H7 (cell line): ENCODE measurements at places on chromosomes 7 and 10. TPM values are rescaled to one million over a fixed set of nuclear protein-coding genes. Genes with fewer than 3 reads are reported as not detected.

GRCh38 chr7:104267701-104268368 is 60.0 kb upstream of the ORC5 start:
- DNase-seq = peak; percentile 7

GRCh38 chr10:35347121-35347562 is 10.8 kb downstream of the CCNY start:
- DNase-seq = no peak

- no peak for DNase-seq
Observed at GRCh38 chr7:44292420-44292817, 33.0 kb downstream of the CAMK2B start.

DNA sequence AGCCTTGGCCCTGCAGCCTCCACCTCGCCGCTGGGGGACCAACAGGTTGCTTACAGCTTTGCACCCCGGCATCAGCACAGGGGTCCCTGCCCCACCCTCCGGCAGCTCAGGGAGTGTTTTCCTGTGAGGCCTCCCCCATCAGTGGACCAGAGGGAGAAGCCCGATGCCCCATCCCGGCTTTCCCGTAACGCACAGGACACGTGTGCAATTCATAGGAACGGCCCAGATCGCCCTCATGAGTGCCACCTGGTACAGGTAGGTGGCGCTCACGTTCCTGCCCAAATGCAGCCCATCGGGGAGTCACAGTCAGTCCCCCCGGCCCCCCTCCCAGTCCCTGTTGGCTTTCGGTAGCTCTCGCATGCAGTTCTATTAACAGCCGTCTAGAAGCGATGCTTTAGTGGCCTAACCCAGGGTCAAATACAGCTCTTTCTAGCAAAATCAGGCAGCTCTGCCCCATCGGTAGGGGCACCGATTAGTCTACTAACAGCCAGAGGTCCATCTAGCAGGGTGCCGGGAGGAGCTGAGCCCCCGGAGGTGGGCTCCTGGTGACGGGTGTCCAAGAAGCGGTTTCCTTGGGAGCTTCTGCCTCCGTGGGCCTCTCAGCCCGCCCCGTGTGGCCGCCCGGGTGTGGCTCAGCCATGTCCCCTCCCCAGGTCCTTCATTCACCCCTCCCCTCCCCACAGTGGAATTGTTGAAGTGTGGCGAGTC is 48.4 kb upstream of the GTF2IRD1 start:
- DNase-seq = peak; percentile 98

GRCh38 chr7:47551668-47552440 is 30.1 kb downstream of the TNS3 start:
- DNase-seq = no peak

- DNase-seq = no peak
Observed at GRCh38 chr10:129883029-129883428, 81.0 kb downstream of the EBF3 start.

DNA sequence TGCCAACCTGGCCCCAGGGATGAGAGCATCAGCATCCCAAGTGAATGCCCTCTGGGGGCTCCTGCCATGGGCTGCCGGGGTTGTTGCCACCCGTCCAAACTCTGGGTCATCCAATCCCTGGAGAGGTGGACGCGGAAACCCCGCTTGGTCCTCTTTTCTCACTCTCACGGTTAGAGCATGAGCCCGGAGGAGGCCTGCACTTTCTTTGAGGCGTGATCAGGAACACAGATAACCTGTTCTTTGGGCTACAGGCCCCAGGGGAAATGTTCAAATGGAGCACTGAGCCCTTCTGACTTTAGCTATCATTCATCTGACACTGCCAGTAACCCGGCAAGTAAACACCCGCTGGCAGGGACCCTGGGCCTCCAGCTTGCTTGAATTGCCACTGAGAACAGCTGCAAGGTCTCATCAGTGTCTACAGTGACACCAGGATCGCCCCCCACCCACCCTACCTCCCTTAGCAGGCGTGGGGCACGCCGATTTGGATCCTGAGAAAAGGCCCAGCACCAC is 29.4 kb upstream of the SLF2 start:
- peak; percentile 8 for DNase-seq

IL6 gene
- 0.22 and 0.69 TPM in 2 replicates for total RNA-seq

WDR11 gene
- total RNA-seq = 49.5 and 66.7 TPM in 2 replicates

FAM25C gene
- not detected in 2 replicates for total RNA-seq

SPDYE18 gene
- not detected in 2 replicates for total RNA-seq
